ENCODE measurements at places on chromosomes 1 and 21. TPM values are rescaled to one million over a fixed set of nuclear protein-coding genes. Genes with fewer than 3 reads are reported as not detected.

The ATP6V1G3 gene
- total RNA-seq: not detected

The HOOK1 gene
- total RNA-seq: 28.5 TPM

DNA sequence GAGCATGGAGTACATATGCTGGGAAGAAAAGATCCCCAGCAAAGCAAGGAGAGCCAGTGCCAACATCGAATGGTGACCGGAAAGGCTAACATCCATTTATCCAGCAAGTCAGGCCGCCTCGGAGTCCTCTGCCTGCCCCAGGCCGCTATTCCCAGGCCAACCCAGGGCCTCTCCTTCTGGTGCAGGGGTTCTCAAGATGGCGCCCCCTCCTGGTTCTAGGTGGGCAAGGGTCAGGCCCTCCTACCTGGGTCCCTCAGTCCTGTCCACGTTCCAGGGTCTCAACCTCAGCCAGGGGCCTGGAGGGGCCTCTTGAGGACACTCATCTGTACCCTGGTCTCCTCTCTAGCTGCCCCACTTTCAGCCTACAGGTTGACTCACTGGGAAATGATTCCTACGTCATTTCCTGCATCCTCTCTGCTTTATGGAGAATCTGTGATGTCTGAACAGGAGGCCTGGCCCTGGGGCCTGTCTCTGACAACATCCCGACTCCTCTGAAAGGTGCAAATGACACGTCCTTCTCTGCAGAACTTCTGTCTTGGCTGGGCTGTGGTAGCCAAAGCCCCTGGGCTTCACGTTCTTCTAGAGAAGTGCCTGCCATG, 145.3 kb downstream of the PSMG1 start:
- H3K4me3 ChIP-seq: no peak overlapping the region
- H3K27ac ChIP-seq: no peak overlapping the region
- no peaks in the 10 kb centered on the region for H3K4me1 ChIP-seq
- no peak for DNase-seq
- H3K36me3 ChIP-seq: no peaks in the 10 kb centered on the region

DNA sequence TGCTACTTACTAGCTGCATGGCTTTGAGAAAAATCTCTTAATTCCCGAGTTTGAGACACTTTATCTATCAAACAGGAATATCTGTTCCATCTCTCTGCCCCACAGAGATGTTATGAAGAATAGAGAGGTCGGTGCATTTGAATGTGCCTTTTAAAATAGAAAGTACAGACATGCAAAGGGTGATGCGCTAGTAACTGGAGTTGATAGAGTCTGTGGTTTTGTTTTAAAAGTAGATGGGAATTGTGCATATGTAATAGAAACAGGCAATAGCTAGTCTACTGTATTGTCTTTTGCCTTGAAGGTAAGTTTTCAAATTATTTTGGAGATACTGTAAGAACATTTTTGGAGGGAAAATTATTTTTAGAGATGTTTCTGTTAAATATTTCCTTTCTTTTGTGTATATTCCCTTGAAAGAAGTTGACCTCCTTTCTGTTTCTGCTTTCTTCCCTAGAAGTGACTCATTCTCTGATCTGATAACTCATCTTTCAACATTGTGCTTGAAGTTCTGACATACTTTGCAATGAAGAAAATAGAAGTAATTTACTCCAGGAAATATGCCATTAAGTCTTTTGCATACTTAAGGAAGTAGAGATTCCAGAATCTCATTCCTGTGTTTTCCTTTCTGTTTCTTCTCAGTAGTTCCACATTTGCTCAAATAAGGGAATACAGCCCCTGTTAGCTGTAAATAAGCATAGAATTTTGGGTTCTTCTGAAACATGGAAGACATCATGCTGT, 151.6 kb downstream of the SDCCAG8 start:
- H3K36me3 ChIP-seq: no peaks in the 10 kb centered on the region
- no peaks in the 10 kb centered on the region for H3K27me3 ChIP-seq
- H3K4me3 ChIP-seq: no peak overlapping the region
- no peak overlapping the region for H3K27ac ChIP-seq

DNA sequence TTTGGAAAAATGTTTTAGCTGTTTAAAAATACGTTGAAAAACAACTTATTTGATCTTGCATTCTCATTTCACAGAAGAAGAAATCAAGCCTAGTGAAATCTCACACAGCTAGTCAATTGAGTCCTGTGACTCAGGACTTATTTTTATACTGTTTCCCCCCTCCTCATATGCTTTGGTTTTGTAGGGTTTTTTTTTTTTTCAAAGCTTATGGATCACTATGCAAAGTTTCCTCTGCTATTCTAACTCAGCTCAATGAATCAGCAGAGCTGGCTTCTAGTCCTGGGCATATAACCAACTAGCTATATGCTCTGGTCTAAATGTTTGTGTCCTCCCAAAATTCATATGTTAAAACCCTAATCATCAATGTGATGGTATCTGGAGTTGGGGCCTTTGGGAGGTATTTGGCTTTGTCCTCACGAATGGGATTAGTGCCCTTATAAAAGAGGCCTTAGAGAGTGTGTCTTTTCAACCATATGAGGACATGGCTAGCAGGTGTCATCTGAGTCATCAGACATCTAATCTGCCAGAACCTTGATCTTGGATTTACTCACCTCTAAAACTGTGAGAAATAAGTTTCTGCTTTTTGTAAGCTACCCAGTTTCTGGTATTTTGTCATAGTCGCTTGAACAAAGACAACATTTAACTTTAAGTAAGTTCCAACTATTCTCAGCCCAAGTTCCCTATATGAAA, 317.2 kb upstream of the C1orf87 start:
- DNase-seq: no peak
- H3K27me3 ChIP-seq: no peaks in the 10 kb centered on the region
- no peaks in the 10 kb centered on the region for H3K36me3 ChIP-seq

DNA sequence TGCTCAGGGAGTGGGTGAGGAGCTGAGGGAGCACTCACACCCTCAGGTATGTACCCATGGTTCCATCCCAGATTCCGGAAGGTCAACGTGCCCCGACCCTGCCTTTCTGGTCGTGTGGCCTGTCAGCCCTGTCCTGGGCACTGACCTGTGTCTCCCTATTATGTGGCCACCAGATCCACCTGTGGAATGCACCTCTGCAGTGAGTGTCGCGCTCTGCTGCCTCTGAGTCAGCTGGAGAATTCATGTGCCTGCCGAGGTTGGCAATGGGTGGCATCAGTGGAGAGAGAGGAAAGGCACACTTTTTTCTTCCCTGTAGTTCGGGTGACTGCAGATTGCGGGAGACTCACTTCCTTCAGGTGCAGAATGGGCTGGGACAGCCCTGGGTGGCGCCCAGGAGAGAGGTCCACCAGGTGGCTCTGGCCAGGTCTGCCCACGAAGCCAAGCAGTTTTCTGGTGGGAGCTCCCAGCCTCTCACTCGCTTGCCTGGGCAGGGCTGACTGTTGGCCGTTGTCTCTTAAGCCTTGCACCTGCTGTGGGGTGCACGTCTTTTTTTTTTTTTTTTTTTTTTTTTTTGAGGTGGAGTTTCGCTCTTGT, 176.1 kb upstream of the TMEM51 start:
- no peaks in the 10 kb centered on the region for H3K4me1 ChIP-seq
- no peak for DNase-seq
- H3K4me3 ChIP-seq: no peak overlapping the region
- no peaks in the 10 kb centered on the region for H3K27me3 ChIP-seq
- H3K27ac ChIP-seq: no peak overlapping the region

DNA sequence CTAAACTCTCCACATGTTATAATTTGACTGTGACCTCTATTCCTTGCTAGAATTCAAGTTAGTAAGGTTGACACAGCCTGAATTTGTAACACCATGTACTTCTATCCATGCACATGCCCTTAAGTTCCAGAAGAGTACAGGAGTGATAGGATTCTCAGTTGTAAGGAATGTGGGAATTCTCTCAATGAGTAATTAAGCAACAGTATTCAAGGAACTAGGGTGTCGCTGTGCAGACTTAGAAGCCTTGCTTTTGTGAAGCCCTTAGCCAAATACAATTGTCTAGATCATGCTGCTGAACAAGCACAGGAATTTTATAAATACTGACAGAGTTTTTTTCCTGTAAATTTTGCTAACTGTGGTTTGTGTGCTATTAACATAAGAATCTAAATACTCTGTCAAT, 276.3 kb upstream of the PTBP2 start:
- no peaks in the 10 kb centered on the region for H3K4me1 ChIP-seq
- no peak overlapping the region for H3K4me3 ChIP-seq
- H3K36me3 ChIP-seq: no peaks in the 10 kb centered on the region
- DNase-seq: no peak
- H3K27me3 ChIP-seq: no peaks in the 10 kb centered on the region
- H3K27ac ChIP-seq: no peak overlapping the region

DNA sequence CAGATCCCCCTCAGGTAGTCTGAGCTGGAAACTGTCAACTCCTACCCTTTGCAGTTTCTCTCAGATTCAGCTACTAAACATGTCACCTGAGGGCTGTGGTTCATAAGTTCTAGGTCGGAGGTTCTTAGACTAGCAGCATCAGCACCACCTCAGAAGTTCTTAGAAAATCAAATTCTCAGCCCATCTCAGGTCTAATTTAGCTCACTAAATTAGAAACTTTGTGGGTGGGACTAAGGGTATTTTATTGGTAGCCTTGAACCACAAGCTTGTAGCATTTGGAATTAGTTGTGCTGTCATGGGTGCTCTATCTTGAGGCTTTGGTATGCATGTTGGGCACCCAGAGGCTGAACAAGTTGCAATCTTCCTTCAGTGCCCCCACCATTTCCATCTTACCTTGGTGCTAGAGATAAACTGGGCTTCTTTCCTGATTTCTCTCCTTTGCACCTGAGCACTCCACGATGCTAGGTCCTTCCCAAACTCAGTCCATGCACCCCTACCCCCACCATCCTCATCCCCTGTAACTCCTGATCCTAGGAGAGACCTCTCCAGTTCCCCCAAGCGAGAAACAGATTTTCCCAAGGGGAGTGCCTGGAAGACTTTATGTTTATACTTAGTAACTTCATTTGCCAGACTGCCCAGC, 54.2 kb downstream of the S1PR1 start:
- DNase-seq: no peak
- H3K27me3 ChIP-seq: no peaks in the 10 kb centered on the region
- H3K4me3 ChIP-seq: no peak overlapping the region

GRCh38 chr1:182601416-182601786, 2.8 kb downstream of the RGS16 start:
- no peak overlapping the region for H3K27ac ChIP-seq
- peak; percentile 57 for DNase-seq
- H3K27me3 ChIP-seq: no peaks in the 10 kb centered on the region

- H3K4me3 ChIP-seq: no peak overlapping the region
- H3K36me3 ChIP-seq: peaks cover 74% of the 10 kb centered on the region
- H3K4me1 ChIP-seq: no peaks in the 10 kb centered on the region
- DNase-seq: peak; percentile 65
- H3K27ac ChIP-seq: no peak overlapping the region
- no peaks in the 10 kb centered on the region for H3K27me3 ChIP-seq
These were observed 51.0 kb downstream of the SMYD2 start for GRCh38 chr1:214331827-214332423.

GRCh38 chr1:118188411-118188810, 3.4 kb upstream of the SPAG17 start:
- no peaks in the 10 kb centered on the region for H3K27me3 ChIP-seq
- H3K4me1 ChIP-seq: no peaks in the 10 kb centered on the region
- no peak overlapping the region for H3K4me3 ChIP-seq
- H3K36me3 ChIP-seq: no peaks in the 10 kb centered on the region
